ENCODE measurements at places on chromosomes 13 and 19.
A peak's percentile ranks its signal among the peaks of the same experiment; 100 is the strongest.

GRCh38 chr13:49220856-49221589 is 885 bp downstream of the MLNR start:
- DNase-seq, result no peak

DNA sequence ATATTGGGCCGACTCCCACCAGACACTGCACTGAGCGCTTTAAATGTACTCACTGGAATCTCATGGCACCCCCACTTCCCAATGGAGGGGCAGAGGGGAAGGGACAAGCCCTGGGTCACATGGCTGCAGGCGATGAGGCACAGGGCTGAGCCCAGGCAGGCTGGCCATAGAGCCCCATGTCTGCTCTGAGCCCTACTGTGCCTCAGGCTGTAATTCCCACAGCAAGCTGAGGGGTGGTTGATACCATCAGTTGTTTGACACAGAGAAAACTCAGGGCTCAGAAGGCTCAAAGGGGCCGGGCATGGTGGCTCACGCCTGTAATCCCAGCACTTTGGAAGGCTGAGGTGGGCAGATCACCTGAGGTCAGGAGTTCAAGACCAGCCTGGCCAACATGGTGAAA is 25.1 kb downstream of the RFX1 start:
- DNase-seq, result no peak

DNA sequence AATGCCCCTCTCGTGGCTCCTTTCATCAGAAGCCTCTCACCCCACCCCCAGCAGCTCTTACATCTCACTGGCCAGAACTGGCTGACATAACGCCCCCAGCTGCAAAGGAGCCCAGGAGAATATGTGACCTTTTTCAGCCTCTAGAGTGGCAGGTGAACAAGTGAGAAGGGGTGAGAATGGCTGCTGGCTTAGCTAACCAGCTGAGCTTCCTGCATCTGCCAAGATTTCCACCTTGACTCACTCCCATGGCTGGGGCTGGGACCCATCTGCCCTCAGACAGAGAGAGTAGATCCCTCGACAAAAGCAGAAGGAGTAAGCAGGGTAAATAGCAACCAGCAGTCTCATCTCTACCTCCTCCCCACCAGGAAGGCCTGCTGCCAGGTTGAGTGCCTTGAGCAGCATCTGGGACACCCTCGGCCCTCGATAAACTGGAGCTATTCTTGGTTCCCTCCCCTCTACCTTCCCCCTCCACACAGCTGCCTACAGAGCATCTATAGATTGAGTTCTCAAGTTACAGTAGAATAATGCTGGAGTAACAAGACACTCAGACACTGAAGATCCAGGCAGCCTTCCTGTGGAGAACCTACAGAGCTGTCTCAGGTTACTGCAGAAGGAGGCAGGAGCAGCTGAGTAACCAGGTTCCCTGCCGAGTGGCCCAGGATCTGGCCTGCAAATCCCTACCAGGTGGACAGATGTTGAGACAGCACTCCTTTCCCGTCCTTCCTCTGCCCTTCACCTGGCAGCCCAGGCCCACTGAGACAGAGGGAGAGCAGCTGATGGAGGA is 15.5 kb downstream of the KASH5 start:
- DNase-seq, result no peak

GRCh38 chr13:62706048-62706447 is 1290.4 kb upstream of the PCDH20 start:
- no peak for DNase-seq

DNA sequence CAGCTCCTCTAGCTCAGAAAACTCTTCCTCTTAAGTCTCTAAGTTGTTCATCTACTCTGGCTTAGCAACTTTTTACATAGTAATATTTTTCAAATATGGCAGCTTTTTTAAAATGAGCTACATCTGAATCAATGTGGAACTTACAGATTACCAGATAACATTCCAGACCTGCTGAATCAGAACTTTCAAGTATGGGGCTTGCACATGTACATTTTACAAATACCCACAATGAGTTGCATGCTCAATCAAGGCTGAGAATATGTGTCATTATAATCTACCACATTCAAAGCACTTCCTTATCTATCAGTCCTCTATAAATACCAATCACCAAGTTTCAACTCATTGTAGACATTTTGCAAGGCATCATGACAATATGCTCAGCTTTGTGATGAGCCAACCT is 383.1 kb downstream of the FGF14 start:
- DNase-seq, result no peak

DNA sequence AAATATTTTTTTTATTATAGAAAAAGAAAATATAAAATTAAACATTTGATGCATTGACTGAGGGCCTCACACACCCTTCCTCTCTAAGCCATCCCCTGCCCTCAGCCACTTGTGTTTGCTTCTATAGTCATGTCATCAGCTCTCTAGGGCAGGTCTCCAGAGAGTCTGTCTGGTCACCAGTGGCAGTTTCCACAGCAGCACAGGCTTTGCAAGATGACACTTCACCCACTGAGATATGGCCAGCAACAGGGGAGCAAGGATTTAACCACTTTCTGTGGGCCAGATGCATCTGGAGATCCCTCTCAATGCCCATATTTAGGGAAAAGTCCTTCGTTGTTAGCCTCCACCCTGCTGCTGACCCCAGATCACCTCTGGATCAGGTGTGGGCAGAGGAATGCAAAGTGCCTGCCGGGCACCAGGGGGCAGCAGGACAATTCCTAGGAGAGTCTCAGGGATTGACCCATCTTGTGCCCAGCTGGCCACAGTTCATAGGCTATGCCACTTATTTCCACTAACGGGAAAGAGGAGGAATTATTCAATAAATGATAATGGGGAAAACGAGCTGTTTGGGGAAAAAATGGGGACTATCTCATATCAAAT is 4.8 kb downstream of the ABCC4 start:
- peak; percentile 28 for DNase-seq

- peak; percentile 39 for DNase-seq
Observed at GRCh38 chr19:45130888-45131615, 29.7 kb downstream of the NKPD1 start.

DNA sequence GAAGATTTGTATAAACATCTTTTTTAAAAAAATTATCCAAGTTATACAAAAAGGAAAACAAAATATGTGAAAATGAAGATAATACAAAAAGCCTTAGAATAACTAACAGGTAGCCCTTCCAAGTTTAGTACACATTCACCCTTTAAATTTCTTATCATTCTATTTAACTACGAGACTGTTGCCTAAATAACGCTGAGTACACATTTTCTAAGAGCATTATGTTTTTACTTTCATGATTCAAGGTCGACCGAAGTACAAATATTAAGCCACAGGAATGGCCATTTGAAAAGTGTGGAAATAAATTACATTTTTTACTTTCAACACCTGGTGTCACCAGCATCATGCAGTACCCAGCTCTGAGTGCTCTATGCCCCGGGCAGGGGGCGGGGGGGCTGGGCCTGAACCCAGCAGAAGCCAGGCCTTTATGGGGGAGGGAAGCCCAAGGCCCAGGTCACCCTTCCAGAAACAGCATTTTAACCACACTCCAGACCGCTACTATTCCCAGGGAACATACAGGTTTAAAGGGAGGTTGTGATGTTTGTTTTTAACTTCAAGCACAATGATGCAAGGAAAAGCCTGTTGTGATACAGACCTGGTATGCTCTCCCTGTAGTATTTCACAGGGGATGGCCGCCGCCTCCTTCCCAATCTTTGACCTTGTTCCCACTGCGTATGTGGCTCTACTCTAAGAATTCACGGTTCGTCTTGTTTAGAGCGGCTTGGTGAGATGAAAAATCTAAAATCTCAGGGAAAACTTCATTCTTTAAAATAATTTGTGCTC is 24.0 kb downstream of the GGACT start:
- no peak for DNase-seq

- DNase-seq, result peak; percentile 80
Observed at GRCh38 chr19:1028062-1028926, 1.9 kb downstream of the CNN2 start.

DNA sequence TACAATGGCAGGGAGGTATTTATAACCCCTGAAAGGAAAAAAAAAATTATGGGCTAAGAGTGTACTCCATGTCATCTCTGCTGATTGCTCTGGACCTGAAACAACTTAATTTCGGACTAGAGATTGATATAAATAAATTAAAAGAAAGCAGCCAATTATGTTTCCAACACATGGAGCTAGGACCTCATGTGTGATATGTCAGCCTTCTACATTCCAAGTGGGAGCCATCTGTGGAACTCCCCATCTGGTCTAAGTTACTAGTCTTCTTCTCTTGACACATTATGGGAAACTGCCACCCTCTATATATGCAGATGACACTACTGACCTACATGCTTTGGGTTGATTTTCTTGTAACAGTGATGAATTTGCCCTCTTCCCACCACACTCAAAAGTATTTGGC is 86.1 kb downstream of the FLT1 start:
- DNase-seq, result no peak

GRCh38 chr19:35524181-35524837 is 3.8 kb downstream of the SBSN start:
- DNase-seq, result no peak

- no peak for DNase-seq
Observed at GRCh38 chr19:3985643-3986259, 488 bp upstream of the EEF2 start.

GRCh38 chr19:3655402-3656072 is 28.9 kb upstream of the CACTIN start:
- no peak for DNase-seq

GRCh38 chr13:105118426-105118985 is 1417.0 kb downstream of the EFNB2 start:
- DNase-seq, result no peak

- DNase-seq, result no peak
Observed at GRCh38 chr13:42750794-42751193, 30.6 kb upstream of the FAM216B start.

GRCh38 chr13:41075034-41075433 is 13.7 kb downstream of the WBP4 start:
- DNase-seq, result peak; percentile 21

- no peak for DNase-seq
Observed at GRCh38 chr19:50022823-50023222, 2.3 kb downstream of the VRK3 start.

DNA sequence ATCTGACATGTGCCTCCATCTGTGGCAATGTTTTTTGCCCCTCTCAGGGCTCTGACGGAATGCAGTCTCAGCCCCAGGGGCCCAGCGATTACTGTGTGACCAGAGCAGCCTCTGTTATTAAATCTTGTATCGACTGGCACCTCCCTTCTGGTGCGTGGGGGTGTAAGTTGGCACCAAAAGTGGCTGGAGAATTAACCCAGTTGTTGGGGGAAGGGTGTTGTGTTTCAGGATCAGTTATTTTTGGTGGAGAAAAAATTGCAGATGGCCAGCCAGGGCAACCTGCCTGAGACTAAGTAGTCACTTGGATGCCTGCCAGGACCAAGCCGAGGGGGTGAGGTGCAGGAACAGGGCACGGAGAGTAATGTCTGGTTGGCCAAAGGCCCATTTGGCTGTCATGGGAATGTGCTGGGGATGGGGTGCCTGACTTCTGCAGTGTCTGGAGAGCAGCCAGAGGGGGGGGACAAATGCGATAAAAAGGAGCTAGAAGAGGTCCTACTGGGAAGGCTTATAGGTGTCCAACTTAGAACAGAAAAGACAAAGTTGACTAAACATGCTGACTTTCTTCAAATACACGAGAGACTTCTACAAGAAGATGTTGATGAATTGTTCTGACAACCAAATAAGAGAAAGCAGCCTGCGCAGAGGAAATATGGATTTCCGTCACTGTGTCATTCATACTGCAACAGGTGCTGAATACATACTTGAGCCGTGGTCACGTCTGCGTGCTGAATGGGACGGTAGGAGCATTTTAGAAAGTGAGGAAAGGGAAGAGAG is 69.8 kb downstream of the SIAH3 start:
- DNase-seq, result no peak

DNA sequence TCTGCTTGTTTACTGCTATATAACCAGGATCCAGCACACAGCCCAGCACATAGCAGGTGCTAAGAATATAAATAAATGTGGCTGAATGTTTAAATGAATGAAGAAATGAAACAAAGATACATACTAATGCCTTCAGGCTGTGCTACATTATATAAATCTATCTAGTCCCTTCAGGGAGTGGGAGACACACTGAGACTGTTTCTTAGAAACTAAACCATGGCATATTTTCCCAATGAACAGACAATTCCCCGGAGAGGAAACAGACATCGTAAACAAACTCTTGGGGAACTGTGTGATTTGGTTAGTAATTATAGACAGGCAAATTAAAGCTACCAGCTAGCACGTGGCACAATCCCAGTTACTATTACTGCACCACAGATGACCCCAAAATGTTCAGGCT is 9.7 kb upstream of the FEM1A start:
- DNase-seq, result no peak

DNA sequence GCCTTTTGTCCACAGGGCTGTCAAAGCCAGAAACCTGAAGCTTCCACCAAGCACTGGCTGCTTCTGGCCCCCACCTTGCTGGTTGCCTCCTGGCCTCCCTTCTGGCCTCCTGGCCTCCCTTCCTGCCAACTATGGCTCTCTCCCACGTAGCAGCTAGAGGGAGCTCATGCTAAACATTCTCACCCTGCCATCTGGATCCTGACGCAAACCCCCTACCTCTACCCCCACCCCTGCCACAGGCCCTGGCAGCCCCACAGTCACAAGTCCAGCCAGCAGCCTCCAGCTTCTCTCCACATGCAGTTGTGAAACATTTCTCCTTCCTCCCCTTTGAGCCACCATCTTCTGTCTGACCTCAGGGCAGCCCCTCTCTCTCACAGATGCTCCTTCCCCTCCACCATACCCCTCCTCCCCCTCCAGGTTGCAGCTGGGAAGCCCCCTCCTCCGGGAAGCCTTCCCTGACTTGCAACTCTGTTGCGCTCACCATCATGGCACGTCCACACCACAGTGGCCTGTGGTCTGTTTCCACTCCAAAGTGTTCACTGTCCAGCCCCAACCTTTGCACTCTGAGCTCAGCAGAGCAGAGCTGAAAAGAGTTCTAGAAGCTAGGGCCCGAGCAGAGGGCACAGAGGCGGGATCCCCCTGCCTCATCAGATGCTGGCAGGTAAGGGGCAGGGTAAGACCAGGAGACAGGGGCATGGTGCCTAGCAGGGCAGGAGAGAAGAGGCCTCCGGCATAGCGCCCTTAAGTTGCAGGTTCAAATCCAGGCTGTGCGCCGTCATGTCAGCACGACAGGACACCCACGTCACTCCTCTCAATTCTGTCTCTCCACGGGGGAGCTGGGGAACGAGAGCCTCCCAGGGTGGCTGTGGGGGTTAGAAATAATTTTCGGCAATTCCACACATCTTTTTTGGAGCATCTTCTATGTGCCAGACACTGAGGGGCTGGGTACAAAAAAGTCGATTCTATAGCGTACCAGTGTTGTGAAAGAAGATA is 7.3 kb downstream of the ADGRL1 start:
- no peak for DNase-seq

- DNase-seq, result no peak
Observed at GRCh38 chr19:275000-275399, 16.2 kb downstream of the PLPP2 start.

DNA sequence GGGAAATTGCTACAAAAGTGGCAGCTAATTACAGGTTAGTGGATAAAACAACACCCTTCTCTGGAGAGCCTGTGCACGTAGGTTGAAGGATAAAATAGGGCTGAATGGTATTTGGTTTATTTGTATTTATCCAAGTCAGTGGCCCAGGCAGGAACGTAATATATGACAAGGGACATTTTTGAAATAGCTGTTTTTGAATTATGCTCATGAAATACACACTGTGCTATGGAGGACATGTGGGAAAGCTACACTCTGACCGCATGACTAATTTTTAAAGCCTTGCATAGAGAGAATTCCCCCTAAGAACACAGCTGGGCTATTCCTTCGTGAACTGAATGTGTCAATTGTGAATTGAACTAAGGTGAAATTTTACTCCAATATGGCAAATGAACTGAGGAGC is 292.1 kb upstream of the MAB21L1 start:
- DNase-seq, result no peak
